ENCODE measurements at places on chromosomes 7 and 10.

GRCh38 chr7:89943525-89944050 is 210.7 kb upstream of the STEAP1 start:
- DNase-seq: no peak

DNA sequence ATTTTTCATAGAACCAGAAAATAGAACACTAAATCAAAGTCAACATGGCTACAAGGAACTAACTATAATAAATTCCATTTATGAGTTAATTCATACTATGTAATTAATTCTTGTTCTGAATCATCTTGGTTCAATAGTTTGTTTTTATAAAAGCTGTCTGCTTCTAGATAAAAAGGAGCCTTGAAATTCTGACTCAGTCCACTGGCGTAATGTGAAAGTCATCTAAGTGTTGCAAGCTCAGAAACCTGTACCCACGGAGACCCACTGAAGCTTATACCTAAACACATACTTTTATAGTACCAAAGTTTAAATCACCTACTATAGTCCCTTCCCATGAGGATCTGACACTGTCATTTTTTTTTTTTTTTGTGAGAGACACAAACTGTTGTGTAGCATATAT is 489.4 kb downstream of the SEMA3D start:
- DNase-seq: no peak

DNA sequence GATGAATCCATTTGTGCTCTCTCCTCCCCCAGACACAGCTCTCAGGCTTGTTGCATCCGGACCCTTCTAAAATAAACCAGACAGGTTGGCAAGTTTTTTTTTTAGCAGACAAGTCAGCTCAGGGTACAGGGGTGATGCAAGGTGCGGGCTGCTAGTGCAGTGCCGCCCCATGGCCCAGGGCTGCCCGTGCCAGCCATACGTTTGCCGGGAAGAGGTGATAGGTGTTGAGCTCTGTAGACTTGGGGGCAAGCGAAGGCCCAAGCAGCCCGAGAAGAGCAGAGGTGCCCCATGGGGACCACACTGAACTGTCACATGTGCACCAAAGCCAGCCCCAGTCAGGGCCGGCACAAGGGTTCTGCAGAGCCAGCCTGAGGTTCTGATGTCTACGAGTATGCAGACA is 57.1 kb upstream of the PDSS1 start:
- no peak for DNase-seq

DNA sequence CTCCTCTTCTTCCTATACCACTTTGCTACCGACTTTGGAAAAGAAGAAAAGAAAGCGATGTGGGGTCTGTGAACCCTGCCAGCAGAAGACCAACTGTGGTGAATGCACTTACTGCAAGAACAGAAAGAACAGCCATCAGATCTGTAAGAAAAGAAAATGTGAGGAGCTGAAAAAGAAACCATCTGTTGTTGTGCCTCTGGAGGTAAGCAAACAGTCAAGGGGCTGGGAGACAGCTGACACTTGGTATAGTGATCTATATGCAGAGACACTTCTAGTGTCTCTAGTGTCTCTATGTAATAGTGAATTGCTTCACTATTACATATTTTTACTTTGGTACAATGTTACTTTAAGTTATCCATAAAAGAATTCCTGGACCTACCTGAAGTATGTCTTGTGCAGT is 13.9 kb downstream of the TET1 start:
- DNase-seq: no peak

GRCh38 chr10:106711313-106711906 is 453.1 kb downstream of the SORCS1 start:
- no peak for DNase-seq

DNA sequence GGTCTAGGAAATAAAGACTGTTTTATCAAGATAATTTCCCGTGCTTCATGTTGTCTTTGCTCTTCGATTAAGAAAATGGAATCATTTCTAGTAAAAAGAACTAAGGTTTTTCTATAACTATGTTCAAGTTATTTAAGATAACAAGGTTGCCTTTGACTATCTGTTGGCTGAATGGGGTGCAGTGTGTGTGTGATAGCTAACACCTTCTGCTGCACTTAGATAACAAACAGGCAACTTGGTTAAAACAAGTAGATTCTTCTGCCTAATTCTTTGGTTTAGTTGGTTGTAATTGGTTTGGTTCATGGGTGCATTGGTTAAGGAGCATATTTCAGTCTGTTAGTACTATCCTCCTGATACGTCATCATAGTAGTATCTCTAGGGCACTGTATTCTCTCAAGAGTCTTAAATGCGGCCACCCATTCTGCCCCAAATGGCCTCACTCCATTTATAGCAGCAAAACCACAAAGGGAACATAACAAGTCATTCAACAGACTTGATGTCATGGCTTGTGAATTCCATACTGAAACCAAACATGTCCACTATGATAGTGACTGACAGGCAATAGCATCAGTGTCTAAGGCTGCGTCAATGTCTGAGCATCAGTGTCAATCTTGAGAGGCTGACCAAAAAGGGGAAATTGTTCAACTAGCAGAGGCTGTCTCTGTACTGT is 55.7 kb downstream of the CCDC3 start:
- DNase-seq: no peak

- no peak for DNase-seq
These were observed 153.0 kb downstream of the DOCK4 start for GRCh38 chr7:112052993-112053736.

All from stimulated activated effector memory CD8-positive, alpha-beta T cell treated with anti-CD3 and anti-CD28 coated beads, Interleukin-12 subunit alpha, Interleukin-12 subunit beta, amount 100 ng/mL, for 72 hours (primary cell).